ENCODE measurements at places on chromosomes 11 and 22.

DNA sequence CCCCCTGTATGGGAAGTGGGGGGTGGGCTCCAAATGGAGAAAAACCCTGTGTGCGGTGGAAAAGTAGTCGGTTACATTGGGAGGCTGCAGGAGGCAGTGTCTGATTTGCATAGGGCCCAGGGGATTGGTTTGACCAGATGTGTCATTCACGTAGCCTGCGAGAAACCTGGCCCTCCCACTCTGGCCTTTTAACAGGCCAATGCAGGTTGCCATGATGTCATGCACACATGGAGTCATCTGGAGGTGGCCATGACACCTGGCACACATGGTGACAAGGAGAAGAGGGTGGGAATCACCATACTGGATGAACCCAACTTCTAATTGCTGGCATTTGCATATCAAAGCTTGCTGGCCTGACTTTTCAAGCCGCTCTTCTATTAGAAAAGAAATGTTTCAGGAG lies 50.6 kb downstream of the FAM181B start:
- no peak for DNase-seq

GRCh38 chr11:11876458-11876857 lies 34.7 kb downstream of the USP47 start:
- no peak for DNase-seq

- DNase-seq, result no peak
These were observed 57.9 kb downstream of the NOX4 start for GRCh38 chr11:89433278-89433677.

DNA sequence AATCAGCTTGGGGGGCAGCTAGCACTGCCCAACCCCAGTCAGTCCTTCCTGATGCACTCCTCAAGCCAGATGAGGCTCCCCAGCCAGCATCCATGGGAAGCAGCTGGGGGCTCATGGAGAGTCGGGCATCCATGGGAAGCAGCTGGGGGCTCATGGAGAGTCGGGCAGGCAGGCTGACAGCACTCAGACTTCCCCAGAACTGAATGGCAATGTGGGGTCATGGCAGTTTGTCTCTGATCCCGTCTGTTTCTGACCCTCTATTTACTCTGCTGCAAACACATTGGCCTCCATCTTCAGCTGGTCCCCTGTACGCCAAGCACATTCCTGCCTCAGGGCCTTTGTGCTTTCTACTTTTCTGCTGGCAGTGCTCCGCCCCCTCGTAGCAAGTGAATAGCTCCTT lies 314.8 kb downstream of the NTM start:
- no peak for DNase-seq

GRCh38 chr11:122653916-122654585 lies 1.5 kb upstream of the UBASH3B start:
- DNase-seq, result no peak

- no peak for DNase-seq
These were observed 39.9 kb downstream of the CD44 start for GRCh38 chr11:35178873-35179272.

DNA sequence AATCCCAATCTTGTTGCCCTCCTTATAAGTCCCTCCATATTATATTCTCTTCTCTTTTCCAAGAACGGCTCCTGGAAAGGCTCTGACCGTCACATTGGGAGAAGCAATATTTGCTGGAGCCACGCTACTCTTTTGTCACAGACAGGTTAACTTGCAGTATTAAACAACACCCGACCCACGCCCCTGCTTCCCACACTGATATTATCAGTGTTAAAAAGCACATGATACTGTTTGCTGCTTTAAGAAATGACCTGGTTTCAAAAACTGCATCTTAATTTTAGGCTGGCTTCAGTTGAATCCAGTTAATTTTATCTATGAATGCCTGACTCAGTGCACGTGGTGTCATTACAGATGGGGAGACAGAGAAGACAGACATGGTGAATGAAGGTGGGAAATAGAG lies 3.1 kb downstream of the FLI1 start:
- DNase-seq, result no peak

GRCh38 chr22:30717952-30718351 lies 23.3 kb downstream of the OSBP2 start:
- DNase-seq, result no peak

- no peak for DNase-seq
These were observed 20.9 kb downstream of the RNH1 start for GRCh38 chr11:486189-486588.

DNA sequence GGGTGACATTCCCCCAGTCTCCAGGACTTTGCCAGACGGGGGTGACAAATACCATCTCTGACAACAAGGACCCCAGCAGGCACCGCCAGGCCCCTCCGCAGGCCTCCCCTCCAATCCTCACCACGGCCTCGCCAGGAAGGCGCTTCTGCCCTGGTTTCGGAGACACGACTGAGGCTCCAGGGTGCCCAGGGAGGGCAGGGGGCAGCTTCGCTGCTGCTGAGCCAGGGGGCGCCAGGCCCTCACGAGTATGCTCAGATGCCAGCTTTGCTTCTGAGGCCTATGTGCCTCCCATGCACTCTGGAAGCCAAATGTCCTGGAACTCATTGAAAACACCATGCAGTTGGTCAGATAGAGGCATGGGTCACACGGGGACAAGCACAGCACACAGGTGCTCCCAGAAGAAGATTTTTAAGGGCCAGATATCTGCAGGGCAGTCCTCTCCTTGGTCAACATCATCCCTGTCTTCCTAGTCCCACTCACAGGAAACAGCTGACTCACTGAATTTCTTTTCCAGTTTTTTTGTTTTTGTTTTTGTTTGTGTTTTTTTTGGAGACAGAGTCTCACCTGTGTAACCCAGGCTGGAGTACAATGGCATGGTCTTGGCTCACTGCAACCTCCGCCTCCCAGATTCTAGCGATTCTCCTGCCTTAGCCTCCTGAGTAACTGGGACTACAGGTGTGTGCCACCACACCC lies 19.9 kb downstream of the BID start:
- no peak for DNase-seq

DNA sequence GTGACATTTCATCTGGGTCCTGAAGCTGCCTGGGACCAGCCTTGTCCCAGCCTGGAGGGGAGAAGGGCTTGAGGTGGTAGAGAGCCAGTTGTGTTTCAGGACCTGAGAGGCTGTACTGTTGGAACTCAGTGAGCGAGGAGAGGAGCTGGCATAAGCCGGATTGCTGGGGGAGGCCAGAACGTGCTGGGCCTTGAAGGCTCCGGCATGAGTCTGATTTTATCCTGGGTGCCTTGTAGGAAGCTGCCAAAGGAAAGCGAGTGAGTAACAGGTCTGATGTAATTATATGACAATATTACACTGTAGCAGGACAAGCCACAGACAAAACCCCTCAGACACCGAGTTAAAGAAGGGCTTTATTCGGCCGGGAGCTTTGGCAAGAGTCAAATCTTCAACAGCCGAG lies 17.2 kb downstream of the AP2A2 start:
- no peak for DNase-seq

- no peak for DNase-seq
These were observed 14.5 kb upstream of the APLNR start for GRCh38 chr11:57251491-57252104.

- DNase-seq, result no peak
These were observed 3.2 kb upstream of the PAX6 start for GRCh38 chr11:31814176-31814868.

DNA sequence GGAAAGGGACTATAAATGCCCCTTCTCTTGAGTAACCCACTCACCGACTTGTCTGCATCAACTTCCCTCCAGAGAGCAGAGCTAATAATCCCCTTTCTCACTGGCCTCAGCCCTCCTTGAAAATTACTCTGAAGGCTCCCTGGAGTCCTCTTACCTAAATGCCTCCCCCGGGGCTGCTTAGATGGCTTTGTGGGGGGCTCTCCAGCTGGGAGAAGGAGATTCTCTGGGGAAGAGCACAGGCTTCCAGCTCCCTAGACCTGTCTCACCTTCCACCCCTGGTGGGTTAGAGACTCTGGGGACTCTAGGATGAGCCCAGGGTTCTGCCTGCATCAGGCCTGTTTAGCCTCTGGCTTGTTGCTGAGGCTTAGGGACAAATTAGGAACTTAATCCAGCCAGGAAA lies 39.8 kb downstream of the MIAT start:
- DNase-seq, result no peak

DNA sequence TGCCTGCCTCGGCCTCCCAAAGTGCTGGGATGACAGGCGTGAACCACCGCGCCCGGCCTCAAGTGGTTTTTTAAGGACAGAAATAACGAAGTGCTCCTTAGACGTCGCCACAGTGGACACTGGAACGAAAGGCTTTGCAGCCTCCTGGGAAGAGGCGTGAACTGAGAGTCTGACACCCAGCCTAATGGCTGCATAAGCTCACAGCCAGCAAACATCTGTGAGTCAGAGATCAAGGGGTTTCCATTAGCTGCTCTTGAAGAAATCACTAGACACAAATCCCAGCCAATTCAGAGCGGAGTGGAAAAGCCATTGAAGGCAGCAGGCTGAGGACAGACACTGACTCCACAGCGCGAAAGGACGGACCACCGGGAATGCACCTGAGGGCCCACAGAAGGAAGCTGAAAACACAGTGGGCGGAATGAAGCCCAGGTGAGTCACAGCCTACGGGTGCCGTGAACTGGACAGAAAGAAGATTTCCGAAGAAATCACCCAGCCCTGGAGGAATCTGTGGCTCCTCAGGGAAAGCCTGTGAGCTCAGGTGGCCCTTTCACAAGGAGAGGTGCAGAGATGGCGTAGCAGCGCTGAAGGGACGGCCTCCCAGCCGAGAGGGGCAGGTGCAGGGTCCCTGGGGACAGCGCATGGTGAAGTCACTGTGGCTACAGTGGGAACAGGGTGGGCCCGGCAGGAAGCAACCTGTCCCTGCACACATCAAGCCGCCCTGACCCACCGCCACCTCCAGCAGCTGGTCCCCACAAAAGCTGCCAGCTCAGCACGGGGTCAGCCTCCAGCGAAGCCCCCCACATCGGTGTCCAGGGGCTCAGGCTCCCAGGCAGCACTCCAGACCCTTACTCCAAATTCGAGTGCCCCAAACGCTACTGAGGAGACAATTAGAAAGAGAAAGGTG lies 11.6 kb downstream of the LMNTD2 start:
- DNase-seq, result no peak

DNA sequence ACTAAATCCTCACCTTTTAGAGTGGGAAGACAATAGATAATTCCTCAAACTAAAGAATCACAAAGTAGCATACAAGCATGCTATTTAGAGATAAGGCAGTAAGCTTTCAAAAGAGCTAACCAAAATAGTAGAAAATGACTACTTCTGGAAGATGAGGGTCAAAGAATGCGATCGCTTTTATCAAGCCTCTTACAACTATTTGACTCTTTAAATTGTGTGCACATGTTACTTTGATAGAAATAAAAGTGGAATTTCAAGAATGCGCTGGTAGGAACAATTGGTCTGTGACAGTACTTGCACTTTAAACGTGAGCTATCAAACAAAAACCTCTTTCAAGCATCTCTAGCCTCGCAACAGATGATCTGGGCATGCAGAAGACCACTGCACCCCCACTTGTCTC lies 97.3 kb downstream of the COMMD9 start:
- DNase-seq, result no peak

DNA sequence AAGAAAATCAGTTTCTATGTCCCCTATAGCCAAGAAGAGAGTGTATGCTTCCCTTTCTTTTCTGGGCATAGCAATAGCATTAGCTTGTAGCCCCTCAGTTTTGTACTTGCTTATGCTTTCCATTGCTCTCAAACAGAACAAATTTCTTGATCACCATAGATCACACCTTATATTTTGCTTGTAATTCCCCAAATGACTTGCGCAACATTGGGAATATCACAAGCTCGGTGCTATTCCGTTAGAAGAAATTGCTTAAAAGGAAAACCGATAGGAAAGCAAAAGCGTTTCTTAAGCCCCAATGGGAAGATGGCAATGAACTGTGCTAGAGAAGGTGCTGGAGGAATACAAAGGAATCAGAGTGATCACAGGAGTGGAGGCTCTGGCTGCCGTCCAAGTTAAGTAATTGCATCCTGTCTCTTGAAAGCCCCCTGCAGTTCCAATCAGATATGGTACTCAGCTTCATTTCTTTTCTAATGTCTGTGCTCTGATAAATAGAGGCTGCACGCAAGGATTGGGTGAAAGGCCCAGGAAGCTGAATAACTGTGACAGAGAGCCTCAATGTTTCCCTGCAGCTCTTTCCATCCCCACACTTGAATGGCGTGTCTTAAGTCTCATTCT lies 182.1 kb upstream of the KIRREL3 start:
- no peak for DNase-seq

- DNase-seq, result no peak
These were observed 1232.7 kb downstream of the BRD1 start for GRCh38 chr22:48594757-48595510.

DNA sequence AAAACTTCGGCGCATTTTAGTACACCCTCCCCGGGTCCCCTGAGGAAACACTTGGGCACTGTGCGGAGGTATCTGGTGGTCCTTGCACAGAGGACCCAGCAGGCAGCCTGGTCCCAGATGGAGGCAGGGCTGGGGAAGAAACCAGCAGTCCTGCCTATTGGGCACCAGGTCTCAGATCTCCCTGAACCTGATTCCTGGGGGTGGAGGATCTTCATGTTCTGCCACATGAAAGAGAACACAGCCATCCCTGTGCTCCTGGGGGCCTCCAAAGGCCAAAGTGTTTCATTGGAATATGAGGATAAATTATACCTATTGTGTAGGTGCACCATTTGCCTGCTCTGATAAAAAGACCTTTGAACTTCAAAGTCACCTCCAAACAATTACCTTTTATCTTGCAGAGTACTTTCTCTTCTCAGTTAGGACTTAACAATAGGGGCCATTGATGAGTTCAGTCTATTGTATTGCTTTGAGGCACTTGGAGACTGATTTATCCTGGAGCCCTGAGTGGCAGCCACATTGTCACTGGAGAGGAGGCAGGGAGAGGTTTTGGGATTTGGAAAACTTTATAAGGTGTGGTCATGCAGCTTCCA lies 1.8 kb downstream of the RCN1 start:
- no peak for DNase-seq

DNA sequence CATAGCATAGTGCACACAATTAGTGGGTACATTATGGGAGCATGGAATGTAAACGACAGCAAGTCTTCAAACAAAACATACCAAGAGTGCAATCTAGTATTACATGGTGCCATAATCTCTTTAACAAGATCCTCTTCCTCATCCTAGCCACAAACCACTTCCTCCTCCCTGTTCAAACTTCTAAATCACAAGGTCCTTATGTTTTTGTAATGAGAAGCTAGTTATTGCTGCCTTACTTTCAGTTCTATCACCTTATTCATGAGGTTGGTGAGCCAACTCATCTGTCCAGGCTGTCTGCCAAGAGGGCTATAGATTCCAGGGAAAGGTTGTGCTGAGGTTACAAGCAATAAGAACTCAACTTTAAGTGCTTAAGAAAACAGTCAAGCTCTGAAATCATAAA lies 195.4 kb upstream of the ARHGAP20 start:
- DNase-seq, result no peak

- DNase-seq, result no peak
These were observed 388.3 kb downstream of the TENM4 start for GRCh38 chr11:79052544-79052943.

DNA sequence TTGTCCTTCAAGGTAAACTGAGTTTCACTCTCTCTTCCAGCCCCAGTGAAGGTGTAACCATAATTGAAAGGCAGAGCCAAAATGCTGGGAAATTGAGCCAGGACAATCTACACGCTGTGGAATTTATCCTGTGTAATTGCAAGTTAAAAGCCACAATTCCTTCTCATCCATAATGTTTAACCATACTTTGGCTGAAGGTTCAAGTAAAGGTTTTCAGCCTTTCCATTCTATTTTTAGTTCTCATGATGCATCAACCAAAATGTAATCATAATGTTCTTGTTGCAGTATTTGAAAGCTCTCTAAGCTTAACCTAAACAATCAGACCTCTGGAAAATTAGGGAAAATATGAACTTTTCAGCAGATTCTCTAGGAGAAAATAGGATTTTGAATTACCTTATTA lies 14.0 kb upstream of the ARHGAP42 start:
- DNase-seq, result no peak

GRCh38 chr22:50105208-50106100 lies 15.6 kb downstream of the MOV10L1 start:
- peak; percentile 55 for DNase-seq

All from activated naive CD8-positive, alpha-beta T cell treated with anti-CD3 and anti-CD28 coated beads, Interleukin-2, amount 10 ng/mL, durations not matched to agents 7 days and 5 days (primary cell).